Placental epithelial cell (primary cell): ENCODE measurements at places on chromosomes 12 and 14. TPM values are rescaled to one million over a fixed set of nuclear protein-coding genes. Genes with fewer than 3 reads are reported as not detected.

Gene ZBTB1
- total RNA-seq, result 51.4 and 63.0 TPM in 2 replicates

Gene ZNF385A
- 0.79 and 2.9 TPM in 2 replicates for total RNA-seq

Gene CLEC2A
- total RNA-seq, result 0.22 TPM in 1 of 2 replicates, not detected in the other

Gene VWF
- total RNA-seq, result 0.39 and 1.8 TPM in 2 replicates

Gene CCDC184
- total RNA-seq, result 0.11 TPM in 1 of 2 replicates, not detected in the other

Gene ESRRB
- total RNA-seq, result under 0.01 and 0.22 TPM in 2 replicates

Gene KRT8
- total RNA-seq, result 1,687 and 3,634 TPM in 2 replicates
